ENCODE measurements at places on chromosomes 13 and 19.

DNA sequence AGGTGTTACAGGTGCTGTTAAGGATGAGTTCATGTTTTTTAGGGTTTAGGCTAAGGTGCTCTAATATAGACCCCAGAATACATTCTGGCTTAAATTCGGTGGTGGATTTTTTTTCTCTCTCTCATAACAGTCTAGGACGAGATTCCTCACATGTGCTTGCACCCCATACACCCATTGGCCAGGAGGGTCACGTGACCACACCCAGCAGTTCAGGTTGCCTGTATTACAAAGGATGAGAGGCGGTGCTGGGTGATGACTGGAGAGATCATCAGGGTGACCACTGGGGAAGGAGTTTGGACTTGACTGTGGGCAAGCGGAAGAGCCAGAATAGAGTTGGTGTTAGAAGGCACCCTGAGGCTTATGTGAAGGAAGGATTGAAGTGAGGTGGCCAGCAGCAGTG is 27.7 kb downstream of the PPP2R1A start:
- DNase-seq, result no peak

GRCh38 chr13:36839981-36840380 is 21.0 kb downstream of the RFXAP start:
- no peak for DNase-seq

DNA sequence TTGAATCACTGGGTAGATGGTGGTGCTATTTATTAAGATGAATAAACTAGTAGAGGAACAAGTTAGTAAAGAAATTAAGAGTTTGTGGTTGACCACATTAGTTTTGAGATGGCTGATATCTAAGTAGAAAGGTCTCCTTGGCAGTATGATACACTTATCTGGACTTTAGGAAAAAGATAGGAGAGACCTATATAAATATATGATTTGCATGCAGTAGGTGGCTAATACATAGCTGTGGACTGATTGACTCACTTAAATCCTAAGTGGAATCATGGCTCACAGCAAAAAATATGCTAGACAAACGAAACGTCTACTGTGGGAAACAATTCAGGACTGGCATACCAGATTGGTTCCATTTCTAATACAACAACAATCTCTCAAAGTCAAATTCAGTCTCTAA is 92.0 kb downstream of the CAB39L start:
- no peak for DNase-seq

- no peak for DNase-seq
These were observed 2.8 kb downstream of the UBA2 start for GRCh38 chr19:34430738-34431625.
